H7 (cell line): ENCODE measurements at places on chromosomes 11 and 22. TPM values are rescaled to one million over a fixed set of nuclear protein-coding genes. Genes with fewer than 3 reads are reported as not detected.

Gene OR1S1
- total RNA-seq, result not detected in 2 replicates

Gene MGAT3
- total RNA-seq, result 5.0 and 6.5 TPM in 2 replicates

Gene FOSL1
- 0.48 and 1.0 TPM in 2 replicates for total RNA-seq

DNA sequence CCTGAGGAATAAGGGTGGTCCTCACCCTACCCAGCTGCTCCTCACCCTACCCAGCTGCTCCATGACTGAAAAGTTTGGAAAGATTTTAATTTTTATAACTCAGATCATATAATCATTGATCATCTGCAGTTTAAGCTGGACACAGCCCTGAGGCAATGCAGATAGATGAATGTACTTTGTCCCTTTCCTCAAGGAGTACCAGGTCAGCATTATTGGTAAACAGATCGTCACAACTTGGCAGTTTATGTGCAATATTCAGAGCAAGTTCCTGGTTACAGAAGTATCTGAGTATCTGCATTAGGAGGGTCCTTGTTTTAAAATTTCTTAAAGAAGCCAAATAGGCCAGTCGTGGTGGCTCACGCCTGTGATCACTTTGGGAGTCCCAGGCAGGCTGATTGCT is 3.6 kb downstream of the TNRC6B start:
- no peak for DNase-seq

GRCh38 chr11:11997049-11997322 is 11.4 kb downstream of the DKK3 start:
- DNase-seq, result no peak

- DNase-seq, result peak; percentile 72
Measured at GRCh38 chr11:70082829-70083228, 4.7 kb downstream of the ANO1 start.

- no peak for DNase-seq
Measured at GRCh38 chr11:2575591-2576051, 124.2 kb downstream of the KCNQ1OT1 start.

GRCh38 chr11:35539781-35540281 is 14.4 kb upstream of the PAMR1 start:
- no peak for DNase-seq

DNA sequence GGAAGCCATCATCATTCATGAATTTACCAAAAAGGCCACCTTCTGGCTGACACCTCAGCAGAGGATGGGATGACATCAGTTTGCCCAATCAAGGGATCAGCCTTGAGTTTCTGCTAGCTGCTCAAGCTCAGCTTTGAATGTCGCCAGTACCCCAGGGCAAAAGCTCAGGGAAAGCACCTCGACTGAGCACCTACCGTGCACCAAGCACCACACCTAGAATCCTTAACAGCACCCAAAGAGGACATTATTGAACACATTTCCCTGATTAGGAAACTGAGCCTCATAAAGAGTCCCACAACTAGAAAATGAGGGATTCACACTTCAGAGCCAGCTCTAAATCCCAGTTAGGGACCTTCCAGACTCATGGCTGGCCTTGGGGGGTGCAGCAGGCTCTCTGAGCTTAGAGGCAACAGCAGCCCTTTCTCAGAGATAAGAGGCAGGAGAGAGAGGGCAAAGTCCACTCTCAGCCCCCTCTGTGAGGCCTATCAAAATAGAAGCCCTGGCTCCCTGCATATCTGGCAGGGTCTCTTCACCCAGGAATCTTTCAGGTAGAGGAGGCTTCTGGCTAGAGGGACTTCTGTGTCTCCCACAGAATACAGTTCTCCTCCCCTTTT is 13.4 kb upstream of the DAGLA start:
- DNase-seq, result peak; percentile 35

DNA sequence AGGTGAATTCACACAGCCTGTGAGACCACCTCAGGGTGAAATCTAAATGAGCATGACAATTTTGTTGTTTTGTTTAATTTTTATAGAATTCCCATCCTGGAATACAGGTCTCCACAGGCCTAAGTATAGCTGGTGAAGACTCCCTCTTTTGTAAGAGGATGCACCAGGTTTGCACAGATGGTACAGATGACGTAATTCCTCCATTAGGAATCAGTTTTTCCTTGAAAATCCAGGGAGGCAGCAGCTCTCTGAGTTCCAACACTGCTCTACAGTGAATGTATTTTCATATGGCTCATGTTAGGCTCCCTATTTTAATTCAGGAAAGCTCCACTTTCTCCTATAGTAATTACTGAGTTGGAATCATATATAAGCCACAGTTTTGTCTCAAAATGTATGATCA is 47.2 kb downstream of the USP28 start:
- no peak for DNase-seq
